Astrocyte (in vitro differentiated cells and primary cell): ENCODE measurements at places on chromosomes 5 and 9. TPM values are rescaled to one million over a fixed set of nuclear protein-coding genes. Genes with fewer than 3 reads are reported as not detected.

Gene C9
- total RNA-seq = 0.07 TPM in 1 of 2 replicates, not detected in the other

Gene NR5A1
- total RNA-seq = 0.26 TPM in 1 of 2 replicates, not detected in the other

DNA sequence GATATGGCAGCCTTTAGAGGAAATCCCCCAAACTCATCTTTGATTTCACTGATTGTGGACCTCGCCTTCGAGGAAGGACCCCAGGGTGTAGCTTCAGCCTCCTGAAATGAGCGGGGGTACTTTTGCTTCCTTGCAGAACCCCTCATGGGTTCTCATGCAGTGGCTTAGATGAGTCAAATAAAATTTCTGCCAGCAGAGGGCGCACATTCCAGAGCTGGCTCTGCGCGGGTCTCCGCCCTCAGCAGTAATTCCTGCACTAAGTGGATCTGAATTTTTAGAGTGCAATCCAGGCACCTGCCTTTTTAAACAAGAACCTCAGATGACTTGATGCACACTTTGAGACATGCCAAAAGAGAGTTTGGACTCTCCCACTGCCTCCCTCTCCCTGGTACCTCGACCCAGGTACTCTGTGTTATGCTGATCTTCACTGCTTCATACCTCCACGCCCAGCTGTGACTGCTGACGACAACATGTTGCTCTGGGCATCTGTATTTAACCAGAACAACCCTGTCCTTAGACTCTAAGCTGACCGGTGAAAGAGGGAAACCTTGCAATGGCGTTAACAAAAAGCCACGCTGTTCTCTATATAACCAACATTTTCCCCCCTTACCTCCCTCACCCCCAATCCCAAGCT is 7.3 kb downstream of the EGFLAM start:
- peaks cover 46% of the 10 kb centered on the region for H3K27me3 ChIP-seq
- H3K27ac ChIP-seq = no peak overlapping the region
- H3K4me1 ChIP-seq = no peaks in the 10 kb centered on the region
- peak; percentile 18 for DNase-seq

- H3K36me3 ChIP-seq = no peaks in the 10 kb centered on the region
- DNase-seq = no peak
- no peaks in the 10 kb centered on the region for H3K27me3 ChIP-seq
- no peak overlapping the region for H3K4me3 ChIP-seq
- H3K27ac ChIP-seq = no peak overlapping the region
- H3K4me1 ChIP-seq = no peaks in the 10 kb centered on the region
Observed at GRCh38 chr5:171205375-171205774, 103.7 kb upstream of the TLX3 start.

- no peaks in the 10 kb centered on the region for H3K4me1 ChIP-seq
- no peak overlapping the region for H3K27ac ChIP-seq
- no peak overlapping the region for H3K4me3 ChIP-seq
- no peak for DNase-seq
- no peaks in the 10 kb centered on the region for H3K36me3 ChIP-seq
- H3K27me3 ChIP-seq = peaks cover 29% of the 10 kb centered on the region
Observed at GRCh38 chr5:1661831-1662558, 137.6 kb downstream of the MRPL36 start.
